Kidney glomerular epithelial cell (primary cell): ENCODE measurements at places on chromosomes 5 and 9.

DNA sequence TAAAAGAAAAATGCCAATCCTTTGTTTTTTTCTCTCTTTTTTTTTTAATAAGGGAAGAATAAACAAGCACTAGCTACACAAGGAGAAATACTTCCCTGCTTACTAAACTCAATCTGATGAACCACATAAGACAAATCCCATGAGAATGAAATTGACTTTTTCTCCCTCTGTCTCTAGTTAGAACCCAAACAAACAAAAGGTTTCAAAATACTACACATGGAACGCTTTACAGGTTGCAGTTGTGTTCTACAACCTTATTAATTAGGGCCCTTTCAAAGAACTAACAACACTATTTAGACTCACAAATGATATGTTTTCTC, 124.5 kb downstream of the PDE4D start:
- DNase-seq: no peak

GRCh38 chr5:154406231-154406630, 39.6 kb upstream of the SAP30L start:
- no peak for DNase-seq

DNA sequence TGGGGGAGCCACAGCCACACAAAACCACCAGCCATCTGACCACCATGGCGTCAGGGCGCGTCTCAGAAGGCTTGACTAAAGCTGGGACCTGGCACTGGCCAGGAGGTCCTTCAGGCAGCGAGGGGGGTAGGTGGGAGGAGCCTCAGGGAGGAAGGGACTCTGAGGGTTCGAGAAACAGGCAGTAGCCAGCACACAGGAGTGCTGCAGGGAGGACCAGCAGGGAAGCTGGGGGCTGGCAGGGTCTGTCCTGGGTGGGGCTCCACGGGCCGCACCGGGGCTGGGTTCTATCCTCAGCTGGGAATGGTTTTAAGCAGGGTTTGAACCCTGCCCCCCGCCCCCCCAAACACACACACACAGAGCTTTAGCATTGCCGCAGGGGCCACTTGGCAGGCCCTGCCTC, 7.4 kb downstream of the FAM163B start:
- no peak for DNase-seq

GRCh38 chr9:21806644-21807043, 4.2 kb downstream of the MTAP start:
- DNase-seq: no peak

GRCh38 chr9:119500072-119500771, 131.0 kb upstream of the BRINP1 start:
- no peak for DNase-seq

- no peak for DNase-seq
These were observed 990.4 kb upstream of the ACO1 start for GRCh38 chr9:31394015-31394473.

DNA sequence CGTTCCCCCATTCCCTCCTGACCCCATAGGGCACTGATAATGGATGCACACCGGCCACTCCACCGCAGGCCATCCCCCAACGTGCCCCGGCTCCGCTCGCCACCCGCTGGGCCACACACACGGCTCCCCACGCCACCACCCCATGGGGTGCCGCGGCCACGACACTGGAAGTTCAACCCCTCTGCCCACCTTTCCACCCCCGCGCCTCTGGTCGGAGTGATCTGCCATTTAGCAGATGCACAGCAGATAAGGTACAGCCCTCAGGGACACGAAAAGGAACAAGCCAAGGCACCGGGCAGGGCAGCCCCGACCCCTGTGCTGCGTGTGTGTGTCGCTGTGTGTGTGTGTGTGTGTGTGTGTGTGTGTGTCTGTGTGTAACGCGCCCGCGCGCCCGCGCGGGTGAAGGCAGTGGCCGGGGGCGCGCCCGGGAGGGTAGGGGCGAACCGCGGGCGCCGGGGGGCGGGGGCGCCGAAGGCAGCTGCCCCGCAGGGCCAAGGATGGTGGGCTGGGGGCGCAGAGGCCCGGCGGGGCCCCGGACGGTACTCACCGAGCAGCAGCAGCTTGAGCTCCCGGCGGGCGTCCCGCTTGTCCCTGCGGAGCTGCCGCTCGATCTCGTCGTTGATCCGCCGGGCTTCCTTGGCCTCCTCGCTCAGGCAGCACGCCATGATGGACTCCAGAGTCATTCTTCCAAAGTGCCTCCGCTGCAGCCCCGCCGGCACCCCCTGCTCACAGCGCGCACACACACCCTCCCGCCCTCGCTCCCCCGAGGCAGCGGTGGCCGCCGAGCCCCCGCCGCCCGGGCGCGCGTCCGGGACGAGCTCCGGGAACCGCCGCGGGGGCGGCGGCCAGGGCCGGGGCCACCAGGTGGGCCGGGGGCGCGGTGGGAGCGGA, 813 bp downstream of the GNAQ start:
- peak; percentile 35 for DNase-seq

GRCh38 chr9:96203867-96204501, 98.0 kb downstream of the HSD17B3 start:
- DNase-seq: no peak

- peak; percentile 82 for DNase-seq
These were observed 11.0 kb downstream of the NCS1 start for GRCh38 chr9:130183133-130183762.

DNA sequence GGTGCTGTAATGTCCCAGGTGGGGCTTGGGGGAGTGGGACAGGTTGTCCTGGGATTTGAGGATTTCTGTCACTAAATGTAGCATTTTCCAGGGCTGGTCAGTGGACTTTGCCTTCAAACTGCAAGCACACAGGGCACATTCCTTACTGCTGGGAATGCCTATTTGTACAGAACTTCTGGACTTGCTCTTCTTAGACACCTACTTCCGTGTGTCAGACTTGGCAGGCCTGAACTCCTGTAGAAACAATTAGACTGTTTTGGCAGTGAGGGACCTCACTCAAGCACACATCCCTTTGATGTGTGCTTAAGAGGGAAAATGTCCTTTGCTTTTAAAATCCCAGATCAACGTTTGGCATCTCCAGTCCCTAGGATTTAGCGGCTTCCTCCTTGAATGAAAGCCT, 192.2 kb downstream of the PAPPA start:
- DNase-seq: no peak

DNA sequence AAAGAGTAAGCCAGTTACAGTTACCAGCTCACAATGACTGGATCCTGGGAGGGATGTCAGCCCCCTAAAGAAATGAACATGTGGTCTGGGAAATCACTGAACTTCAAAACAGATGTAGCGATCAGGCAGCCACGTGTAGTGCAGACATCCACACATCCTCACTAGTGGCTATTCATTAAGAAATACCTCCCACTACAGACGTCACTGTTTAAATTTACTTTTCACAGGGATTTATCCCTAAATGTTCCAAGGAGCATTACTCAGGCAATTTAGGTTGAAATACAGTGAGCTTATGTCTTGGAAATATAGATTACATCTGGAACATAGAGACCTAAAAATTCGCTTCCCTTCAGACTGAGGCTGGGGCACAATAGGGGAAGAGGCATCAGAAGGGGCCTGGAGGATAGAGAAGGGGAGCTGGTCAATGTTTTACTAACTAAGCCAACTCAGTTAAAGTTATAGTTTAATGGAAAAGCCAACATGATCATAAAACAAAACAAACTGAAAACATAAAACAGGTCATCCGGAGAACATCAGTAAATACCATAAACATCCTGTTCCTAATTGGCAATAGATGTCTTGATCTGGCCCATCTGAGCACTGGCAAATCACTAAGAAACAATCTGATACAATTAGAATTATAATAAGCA, 92.3 kb downstream of the FANCC start:
- no peak for DNase-seq

DNA sequence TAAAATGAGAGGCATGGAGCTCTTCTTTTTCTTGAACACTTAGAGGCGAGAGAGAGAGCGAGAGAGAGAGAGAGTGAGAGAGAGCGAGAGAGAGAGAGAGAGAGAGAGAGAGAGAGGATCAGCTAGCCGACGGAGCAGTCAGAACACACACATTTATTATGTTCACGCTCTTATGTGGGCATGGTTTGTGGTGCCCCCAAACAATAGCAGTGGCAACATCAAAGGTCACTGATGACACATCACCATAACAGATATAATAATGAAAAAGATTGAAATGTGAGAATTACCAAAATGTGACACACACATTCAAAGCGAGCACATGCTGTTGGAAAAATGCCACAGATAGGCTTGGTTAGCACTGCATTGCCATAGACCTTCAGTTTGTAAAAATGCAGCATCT, 116.1 kb downstream of the KDM4C start:
- DNase-seq: no peak

DNA sequence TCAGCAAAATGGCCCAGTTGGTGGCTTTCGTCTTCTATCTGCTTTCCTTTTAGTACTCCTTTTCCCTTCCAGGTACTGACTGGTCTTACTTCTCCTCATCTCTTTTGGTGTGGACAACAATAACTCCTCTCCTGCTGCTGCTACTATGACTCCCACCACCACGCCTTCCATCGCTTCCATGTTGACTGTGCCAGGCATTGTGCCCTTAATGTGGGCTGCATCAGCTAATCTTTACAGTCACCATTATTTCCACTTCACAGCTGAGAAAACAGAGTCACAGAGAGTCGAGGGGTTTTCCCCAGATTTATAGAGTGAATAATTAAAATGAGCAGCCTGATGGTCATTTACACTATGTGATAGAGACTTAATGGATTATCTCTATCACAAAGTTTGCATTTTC, 184.9 kb upstream of the IL12B start:
- no peak for DNase-seq

DNA sequence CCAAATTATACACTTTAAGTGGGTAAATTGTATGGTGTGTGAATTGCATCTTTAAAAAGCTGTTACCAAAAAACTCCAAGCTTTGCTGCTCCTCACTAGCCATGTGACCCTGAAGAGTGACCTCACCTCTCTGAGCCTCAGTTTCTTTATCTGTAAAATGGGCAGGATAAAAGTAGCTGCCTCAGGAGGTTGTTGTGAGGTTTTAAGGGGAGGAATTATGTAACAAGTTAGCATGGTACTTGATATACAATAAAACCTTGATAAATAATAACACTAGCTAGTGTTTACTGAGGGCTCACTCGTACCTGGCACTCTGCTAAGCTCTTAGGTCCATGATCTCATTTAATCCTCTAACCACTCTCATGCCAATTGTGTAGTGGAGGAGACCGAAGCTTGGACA, 19.0 kb upstream of the PHF19 start:
- DNase-seq: no peak

DNA sequence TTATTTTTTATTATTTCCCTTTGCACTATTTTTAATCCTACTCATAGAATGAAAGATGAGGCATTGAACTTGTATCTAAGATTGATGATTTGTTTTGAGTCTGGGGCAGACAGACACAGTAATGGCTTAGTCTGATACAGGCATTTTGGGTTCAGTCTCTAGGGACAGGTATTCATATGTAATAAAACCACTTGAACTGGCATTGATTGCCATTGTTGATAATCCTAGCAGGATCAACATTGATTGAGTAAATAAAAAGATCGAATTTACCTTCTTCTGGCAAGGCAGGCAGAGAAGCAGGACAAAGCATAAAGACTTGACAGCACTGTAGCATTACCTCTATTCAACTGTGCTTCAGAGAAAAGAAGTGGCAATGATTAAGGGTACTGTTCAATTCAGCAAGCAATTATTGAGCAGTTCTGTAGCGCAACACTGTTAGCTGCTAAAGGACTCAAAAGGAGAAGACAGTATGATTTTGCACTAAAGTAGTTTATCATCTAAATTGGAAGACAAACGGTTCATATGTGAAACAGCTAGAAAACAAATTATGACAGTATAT, 144.4 kb downstream of the COMMD10 start:
- no peak for DNase-seq

DNA sequence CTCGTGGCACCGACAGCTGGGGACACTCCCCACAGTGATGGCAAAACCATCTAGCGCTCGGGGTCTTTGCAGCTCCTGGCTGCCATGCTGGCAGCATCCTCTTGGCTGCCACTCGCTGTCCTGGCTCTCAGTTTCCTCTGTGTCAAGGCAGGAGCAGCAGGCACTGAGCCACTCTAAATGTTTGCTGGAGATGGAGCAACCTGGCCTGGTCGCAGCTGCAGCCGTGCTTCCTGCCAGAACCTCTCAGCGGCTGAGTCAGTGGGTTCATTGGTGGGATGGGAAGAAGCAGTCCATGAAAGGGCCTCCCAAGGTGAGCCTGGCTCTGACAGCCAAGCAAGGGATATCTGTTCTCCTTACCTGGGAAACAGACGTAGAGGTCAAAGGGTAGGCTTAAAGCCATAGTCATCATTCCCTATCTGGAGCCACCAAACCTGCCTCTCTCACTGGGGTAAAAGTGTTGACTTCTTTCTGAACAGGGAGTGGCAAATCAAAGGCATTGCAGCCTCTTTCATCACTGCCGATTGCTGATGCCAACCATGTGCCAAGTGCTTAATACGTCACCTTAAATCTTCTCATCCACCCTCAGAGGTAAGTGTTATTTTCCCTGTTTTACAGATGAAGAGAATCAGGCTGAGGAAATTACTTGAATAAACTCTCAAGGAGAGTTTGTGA, 304.8 kb upstream of the ZNF462 start:
- no peak for DNase-seq

GRCh38 chr5:14762549-14763216, 98.2 kb downstream of the OTULIN start:
- no peak for DNase-seq

- no peak for DNase-seq
These were observed 19.2 kb downstream of the TIGD6 start for GRCh38 chr5:149981206-149981605.

GRCh38 chr5:85000671-85001070, 616.0 kb upstream of the EDIL3 start:
- DNase-seq: peak; percentile 5

DNA sequence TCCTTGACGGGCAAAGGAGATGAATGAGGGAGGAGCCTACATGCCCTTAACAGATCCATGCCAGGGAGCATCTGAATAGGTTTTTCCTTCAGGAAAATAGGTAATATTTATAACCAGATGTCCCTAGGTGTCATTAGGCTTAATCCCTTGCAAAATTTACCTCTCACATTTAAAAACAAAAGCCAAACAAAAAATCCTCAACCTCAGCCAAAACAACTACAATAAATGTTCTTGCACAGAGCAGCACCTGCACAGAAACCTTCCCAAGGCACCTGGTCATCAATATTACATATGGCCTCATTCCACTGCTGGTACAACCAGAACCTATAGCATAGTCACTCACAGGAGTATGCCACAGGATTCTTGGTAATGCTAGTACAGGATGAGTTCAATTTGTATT, 30.1 kb downstream of the SLC38A9 start:
- no peak for DNase-seq

DNA sequence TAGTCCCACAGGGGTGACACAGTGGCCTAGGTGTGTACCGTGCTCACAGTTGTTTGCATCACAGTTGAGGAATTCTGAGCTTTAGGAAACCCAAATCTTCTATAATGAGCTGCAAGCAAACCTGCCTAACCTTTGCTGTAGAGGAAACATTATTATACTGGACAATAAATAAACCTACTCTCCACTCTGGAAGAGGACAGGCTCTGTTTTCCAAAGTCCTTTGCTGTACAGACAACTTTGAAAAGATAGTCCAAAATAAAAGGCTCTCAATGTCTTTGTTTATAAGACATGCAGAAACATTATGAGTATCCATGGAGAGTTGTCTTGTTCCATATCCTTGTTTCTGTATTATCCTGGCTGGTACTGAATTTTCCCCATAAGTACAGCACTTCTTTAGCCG, 29.4 kb downstream of the ZNF131 start:
- DNase-seq: no peak
